ENCODE measurements at places on chromosomes 13 and 19. TPM values are rescaled to one million over a fixed set of nuclear protein-coding genes. Genes with fewer than 3 reads are reported as not detected.

THSD8 gene
- total RNA-seq, result 2.8 TPM

PDCD2L gene
- 9.0 TPM for total RNA-seq

C19orf73 gene
- total RNA-seq, result 1.7 TPM

SULT2B1 gene
- total RNA-seq, result not detected

RDH8 gene
- total RNA-seq, result not detected

BORA gene
- 7.0 TPM for total RNA-seq

LILRB4 gene
- total RNA-seq, result not detected

DACH1 gene
- total RNA-seq, result 0.47 TPM

SHD gene
- not detected for total RNA-seq
